Retina (tissue), 1 donor: ENCODE measurements at places on chromosomes 7 and 10.

DNA sequence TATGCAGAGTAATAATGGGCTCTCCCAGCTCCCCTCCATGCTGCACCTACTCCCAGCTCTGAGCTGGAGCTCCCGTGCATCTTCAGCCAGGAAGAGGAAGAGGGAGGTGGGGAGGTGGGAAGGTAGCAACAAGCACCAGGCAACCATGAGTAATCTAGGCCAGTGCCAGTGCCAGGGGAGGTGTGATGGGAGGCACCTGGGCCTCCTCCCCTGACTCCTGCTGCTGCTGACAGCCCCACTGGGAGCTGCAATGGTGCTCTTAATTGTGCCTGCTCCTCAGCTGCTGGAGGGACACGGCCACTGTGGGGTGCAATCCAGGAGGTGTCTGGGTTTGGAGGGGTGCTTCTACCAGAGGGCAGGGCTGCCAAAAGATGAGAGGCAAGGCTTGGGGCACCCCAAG, 243.0 kb downstream of the PLXNA4 start:
- no peak for DNase-seq

DNA sequence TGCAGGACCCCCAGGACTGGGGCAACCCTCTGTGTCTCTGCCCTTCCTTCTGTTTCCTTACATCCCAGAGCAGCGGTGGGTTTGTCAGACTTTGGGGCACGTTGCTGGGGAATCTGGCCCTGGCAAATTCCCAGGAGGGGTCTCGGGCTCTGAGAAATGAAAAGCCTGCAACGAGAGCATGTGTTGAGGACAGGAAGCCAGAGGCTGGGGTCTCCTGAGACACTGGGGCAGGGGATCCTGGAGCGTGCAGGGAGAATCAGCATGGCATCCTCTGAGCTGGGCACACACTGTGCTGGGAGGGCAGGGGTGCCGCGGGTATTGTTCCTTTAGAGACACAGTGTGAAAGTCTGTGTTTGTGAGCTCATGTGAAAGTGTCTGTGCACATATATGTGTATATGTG, 279.9 kb upstream of the PPP2R2D start:
- no peak for DNase-seq

DNA sequence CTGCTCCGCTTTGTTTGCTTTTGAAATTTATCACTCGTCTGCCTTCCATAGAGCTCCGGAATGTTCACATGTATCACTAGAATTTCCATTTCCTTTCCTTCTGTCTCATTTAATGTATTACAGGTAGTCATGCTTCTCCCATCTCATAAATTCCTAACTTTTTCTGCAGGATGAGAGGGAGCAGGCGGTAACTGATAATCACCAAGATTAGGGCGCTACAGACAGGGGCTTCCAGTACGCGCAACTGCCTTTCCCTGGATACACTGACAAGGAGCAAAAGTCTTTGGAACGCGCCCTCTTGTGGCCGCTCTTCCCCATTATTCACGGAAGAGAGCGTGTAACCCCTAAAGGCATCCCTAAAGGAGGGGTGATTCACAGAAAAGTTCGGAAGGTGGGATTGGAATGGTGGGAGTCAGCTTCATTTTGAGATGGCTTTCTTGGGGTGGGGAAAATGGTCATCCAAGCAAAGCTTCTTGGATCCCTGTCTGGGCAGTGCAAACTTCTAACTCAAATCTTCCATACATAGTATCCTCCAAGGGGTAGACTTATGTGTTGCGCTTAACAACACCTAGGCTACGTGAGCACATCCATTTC, 6.5 kb downstream of the INHBA start:
- DNase-seq = peak; percentile 74

GRCh38 chr10:131021969-131022368, 289.6 kb downstream of the TCERG1L start:
- no peak for DNase-seq
